Activated CD4-positive, alpha-beta T cell treated with anti-CD3 and anti-CD28 coated beads, Interleukin-2, amount 50 U/mL, for 4 hours (primary cell): ENCODE measurements at places on chromosomes 3 and 15.
A peak's percentile ranks its signal among the peaks of the same experiment; 100 is the strongest.

DNA sequence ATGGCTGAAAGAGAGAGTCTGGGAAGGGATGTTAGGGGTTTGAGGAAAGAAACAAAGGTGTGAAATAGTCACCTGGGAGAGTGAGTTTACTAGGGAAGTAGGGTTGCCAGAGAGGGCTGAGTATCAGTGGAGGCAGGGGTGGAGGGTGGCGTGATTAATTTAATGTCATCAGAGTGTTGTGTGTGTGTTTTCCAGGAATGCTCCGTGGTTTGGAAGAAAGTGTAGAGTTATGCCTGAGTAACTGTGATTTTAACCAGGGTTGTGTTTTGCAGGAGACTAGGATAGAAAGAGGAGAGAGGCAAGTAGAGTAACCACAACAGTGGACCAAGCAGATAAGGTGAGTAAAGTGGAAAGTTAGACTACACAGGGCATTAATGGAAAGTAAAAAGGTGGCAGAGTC lies 27.2 kb downstream of the PLD1 start:
- DNase-seq, result no peak

DNA sequence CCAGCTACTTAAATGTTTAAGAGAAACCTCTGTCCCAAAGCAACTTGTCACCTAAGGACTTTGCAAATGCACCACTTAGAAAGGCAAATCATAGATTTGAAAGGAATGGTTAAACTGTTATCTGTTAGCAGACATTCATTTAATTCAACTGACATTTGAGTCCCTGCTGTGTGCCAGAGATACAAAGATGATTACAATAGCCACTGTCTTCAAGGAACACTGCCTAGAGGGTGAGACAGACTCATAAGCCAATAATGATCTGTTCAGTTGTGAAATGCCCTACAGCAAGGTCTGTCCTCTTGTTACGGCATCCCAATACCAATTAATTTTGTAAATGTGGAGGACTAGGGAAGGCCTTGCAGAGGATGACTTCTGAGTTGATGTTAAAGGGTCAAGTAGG lies 113.1 kb downstream of the ATG7 start:
- no peak for DNase-seq

DNA sequence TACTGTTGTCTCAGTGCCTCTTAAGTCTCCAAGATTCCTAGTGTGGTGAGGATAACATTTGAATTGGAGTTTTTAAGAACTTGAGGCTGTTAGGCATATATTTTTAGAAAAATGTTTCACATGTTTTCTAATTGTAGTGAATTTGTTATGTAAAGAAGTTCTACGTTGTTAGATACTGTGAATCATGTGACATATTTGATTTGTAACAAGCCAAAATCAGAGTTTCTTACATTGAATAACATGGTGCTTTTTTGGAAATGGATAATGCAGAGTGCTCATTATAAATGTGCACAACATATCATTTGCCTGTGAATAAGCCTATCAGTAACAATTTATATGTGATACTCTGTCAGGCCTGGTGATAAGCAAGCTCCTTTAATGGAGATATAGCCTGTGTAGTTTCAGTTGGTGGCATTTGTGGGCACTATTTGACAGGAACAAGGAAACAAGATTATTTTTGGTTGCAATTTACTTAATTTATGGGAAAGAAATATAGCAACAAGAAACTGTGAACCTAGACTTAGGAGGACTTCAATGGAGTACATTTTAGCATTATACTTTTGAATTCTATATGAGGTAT lies 328.8 kb downstream of the ARPP21 start:
- no peak for DNase-seq

GRCh38 chr3:188954590-188955208 lies 217.1 kb upstream of the TPRG1 start:
- DNase-seq, result peak; percentile 68

DNA sequence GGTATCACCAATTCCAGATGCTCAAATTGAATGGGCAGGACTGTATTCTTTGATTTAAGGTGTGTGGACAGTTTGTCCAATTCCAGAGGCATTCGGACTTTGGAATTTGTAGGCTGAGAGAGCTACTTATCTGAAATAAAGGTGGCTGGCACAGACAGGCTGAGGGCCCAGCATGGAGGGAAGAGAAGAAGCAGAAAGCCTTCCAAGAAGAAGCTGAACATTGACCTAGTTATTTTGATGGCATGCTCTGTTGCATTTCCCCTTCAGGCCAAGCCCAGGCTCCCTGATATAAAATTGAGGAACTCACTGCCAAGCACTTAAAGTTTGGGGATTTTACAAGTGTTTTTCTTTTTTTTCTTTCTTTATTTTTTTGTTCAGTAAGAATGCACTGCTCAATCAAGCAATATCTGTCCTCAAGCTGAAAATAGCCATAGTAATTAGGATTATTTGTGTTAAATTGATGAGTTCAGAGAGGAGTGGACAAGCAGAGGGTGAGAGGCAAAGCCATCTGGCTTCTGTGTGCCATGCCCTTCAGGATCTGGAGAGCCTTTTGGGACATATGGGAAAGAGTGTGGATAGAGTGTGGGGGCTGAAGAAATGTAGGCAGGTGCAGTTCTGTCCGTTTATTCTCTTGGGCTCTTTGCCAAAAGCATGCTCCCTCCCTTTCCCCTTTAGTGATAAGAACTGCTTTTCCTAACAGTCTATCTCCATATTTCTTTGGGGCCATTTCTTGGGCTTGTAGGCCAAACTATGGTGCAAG lies 148.9 kb downstream of the OXSM start:
- no peak for DNase-seq

GRCh38 chr15:77032052-77032646 lies 37.2 kb downstream of the PSTPIP1 start:
- no peak for DNase-seq

GRCh38 chr15:65377105-65377975 lies 462 bp downstream of the IGDCC3 start:
- DNase-seq, result no peak

DNA sequence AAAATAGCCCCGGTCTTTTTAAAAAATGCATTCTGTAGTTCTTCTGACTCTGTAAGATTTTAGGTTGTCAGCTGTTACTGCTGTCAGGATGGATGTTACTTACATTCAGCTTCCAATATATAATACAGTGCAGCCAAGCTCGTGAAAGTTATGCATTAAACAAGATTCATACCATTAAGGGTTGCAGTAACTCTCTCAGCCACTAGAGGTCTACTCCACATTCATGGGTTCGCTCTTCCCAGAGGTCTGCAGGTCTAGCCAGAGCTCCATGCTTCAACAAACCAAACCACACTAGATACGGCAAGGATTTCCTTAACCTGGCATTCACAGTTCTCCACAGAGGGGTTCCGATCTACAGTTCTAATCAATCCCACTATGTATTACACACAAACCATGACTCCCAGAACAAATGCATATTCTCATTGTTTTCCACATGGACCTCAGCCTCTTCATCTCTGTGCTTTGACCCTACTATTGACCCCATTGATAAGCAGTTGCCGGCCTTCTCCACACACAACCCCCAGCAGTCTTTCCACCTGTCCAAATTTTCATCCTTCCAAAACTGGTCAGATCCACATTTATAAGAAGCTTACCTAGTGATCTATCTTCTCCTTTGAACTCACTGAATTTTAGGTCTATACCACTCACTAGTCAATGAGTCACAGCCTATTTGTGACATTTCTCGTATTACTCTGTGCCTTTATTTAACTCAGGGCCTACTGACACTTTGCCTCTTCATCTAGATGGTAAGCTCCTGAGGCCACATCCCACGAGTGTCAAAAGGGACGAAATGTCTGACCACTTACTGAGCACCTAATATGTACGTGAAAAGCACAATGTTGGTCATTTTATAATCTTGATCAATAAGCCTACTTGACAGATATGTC lies 33.7 kb downstream of the RORA start:
- DNase-seq, result no peak

GRCh38 chr3:70064194-70064779 lies 64.8 kb downstream of the SAMMSON start:
- DNase-seq, result no peak

DNA sequence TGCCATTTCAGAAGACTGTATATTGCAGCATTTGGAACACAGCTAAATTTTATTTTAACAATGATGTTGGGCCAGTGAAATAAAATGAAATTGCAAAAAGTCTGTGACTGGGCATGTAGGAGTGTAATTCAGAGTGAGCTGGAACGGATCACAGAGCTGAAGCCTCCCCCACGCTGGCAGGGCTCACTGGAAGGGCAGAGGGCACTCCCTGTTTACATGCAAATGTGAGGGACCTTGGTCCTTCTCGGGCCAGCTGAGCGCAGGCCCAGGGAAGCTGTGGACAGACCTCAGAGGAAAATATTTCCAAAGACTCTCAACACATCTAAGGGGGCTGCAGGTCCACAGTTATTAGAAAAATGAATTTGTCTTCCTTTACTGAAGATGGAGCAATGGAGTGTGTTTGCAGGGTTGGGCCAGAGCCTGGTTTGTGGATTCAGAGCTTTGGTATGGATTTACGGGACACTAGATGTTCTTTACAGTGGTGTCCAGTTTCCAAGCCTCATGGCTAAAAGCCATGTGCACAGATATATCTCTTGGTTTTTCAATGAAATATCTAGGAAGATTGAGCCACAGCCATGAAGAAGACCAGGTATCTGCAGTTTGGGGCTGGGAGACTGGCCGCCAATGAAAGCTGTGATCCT lies 32.0 kb downstream of the TRPM1 start:
- no peak for DNase-seq

- no peak for DNase-seq
Observed at GRCh38 chr3:123809597-123809996, 74.5 kb downstream of the MYLK start.

GRCh38 chr15:39462691-39463090 lies 118.2 kb upstream of the THBS1 start:
- DNase-seq, result no peak

DNA sequence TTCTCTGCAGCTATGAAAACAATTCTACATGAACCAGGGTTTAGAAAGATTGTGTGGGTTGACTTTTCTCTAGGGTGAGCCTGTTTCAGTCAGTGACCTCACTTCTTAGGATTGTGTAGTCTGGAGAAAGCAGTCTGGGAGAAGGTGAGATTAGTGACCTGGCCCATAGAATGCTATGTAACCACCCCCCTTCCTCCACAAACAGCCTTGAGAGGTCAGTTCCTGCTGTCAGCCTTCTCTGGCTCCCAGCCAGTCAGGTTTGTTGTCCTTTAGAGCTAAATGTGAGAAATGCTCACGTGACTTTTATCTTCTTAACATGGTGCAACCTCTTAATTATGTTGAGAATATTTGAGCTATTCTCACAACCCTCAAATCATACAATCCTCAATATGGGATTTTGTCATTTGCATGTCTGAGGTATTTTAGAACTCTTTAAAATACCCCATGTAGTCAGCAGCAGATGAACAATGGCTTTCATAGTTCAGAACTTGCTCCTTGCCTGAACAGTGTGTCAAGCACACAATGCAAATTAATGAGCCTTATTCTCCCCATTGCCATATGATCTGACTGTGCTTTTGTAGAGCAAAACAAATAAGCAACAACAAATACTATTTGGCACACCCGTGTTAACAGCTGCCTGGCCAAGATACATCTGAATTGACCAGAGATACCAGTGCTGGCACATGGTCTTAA lies 311.6 kb downstream of the CNTN6 start:
- no peak for DNase-seq

DNA sequence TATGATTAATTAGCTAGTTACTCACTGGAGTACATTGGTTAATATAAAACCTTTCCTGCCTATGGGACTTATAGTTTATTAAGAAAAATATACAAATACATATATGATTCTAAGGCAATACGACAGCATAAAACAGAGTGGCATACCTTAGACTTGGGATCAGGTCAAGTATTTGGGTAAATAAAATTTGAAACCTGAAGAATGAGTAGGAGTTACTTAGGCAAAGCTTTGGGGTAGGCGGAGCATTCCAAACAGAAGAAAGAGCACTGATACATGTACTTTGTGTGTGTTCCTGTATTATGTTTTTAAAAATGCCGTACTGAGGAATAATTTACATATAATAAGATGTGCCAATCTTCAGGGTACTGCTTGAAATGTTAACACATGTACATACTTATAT lies 15.1 kb downstream of the ZPLD1 start:
- no peak for DNase-seq

DNA sequence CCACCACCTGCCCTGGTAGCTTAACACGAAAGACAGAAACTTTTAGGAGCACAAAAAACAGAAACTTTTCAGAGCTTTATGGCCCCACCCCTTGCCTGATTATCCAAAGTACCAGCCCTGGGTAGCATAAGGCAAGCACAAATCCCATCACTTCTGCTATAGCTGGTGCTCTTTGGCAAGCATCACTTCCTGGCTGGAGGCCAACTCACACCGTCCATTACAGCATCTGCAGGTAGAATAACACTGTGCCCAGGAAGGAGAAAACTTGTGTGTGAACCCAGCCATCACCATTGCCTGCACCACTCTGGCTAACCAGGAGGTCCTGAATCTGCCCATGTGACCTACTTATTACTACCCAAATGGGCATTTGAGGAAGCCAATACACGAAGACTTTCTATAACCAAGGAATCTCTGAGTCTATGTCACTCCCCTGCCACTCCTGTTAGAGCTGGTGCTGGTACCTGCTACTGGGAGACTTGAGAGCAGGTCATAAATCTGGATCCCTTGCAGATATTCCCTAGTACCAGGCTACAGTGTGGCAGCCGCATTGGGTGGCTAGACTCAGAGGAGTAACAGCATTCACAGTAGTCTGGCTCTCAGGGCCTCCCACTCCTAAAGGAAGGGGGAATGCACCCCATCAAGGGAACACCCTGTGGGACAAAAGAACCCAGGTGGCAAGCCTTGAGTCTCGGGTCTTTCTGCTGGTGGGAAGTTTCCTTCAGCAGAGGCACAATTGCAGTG lies 73.3 kb upstream of the AKAP13 start:
- no peak for DNase-seq

DNA sequence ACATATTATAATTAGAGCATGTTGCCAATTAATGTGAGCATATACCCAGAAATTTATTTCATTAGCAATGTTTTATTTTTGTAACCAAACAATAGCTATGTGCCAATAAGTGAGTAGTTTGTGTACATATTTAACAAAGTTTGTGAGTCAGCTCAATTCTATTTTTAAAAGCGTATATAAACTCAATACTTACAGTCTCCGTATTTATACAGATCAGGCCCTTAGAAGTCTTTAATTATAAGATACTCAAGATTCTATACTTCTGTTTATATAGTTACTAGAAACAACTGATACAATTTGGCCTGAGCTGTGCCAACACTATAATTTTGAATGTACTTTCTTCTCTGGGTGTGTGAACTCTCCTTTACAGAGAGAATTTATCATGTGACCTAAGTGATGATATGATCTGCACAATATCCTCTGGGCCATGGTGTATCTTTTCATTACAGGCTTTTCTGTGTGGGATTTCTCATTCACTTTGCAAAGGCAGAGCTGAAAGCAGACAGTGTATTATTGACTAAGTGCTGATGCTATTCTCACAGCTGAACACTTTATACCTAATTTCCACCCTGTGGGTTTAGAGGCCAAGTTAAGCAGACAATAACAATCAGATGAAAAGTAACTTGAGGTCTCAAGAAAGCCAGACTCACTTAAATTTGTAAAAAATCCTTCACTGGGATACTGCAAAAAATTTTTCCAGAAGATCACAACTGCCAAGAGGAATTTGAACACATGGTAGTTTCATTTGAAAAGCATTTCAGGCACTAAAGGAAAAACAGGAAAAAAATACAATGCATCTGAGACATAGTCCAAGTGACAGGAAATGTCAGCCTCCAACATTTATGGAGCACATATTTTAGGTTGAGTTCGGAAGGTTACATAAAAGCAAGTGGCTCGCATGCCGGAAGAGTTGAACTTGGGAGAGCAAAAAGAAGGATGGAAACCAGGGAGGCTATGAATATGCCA lies 277.9 kb upstream of the SEMA6D start:
- no peak for DNase-seq

- no peak for DNase-seq
Observed at GRCh38 chr3:187767266-187768012, 22.2 kb upstream of the BCL6 start.
